Body of pancreas (tissue), 4 donors: ENCODE measurements at places on chromosomes 13 and 19.

- DNase-seq = no peak
- H3K4me1 ChIP-seq = peaks cover 7% of the 10 kb centered on the region
- H3K27ac ChIP-seq = no peak overlapping the region
- H3K36me3 ChIP-seq = no peaks in the 10 kb centered on the region
These were observed 124.2 kb downstream of the UQCRFS1 start for GRCh38 chr19:29088761-29089160.

DNA sequence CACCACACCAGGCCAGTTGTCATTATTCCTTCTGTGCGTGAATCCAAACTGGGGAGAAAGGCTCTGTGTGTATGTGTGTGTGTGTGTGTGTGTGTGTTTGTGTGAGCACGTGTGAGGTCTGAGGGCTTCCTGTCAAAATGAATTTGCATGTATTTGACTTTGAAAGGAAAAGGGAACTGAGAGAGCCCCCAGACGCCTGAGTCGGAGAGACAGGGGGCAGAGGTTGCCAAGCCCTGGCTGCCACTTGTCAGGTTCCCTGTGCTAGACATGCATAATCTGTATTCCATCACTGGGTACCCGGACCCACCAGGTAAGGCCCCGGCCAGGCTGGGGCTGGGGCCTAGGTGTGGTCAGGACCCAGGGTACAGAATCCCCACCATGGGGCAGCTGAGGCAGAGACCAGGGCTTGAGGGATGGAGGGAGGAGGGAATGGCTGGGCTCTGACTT is at the start of gene CLEC17A:
TSS of gene CLEC17A (plus strand) at position 191 of the 447 bp plus-strand sequence. CDS start at position 268, 77 bp downstream.
- no peak within 1 kb of the TSS for H3K27ac ChIP-seq
- H3K27me3 ChIP-seq = no peaks in the 10 kb centered on the region
- no peak for DNase-seq
- H3K4me1 ChIP-seq = no peaks in the 10 kb centered on the region
- no peaks in the 10 kb centered on the region for H3K36me3 ChIP-seq
- no peak within 1 kb of the TSS for H3K4me3 ChIP-seq

DNA sequence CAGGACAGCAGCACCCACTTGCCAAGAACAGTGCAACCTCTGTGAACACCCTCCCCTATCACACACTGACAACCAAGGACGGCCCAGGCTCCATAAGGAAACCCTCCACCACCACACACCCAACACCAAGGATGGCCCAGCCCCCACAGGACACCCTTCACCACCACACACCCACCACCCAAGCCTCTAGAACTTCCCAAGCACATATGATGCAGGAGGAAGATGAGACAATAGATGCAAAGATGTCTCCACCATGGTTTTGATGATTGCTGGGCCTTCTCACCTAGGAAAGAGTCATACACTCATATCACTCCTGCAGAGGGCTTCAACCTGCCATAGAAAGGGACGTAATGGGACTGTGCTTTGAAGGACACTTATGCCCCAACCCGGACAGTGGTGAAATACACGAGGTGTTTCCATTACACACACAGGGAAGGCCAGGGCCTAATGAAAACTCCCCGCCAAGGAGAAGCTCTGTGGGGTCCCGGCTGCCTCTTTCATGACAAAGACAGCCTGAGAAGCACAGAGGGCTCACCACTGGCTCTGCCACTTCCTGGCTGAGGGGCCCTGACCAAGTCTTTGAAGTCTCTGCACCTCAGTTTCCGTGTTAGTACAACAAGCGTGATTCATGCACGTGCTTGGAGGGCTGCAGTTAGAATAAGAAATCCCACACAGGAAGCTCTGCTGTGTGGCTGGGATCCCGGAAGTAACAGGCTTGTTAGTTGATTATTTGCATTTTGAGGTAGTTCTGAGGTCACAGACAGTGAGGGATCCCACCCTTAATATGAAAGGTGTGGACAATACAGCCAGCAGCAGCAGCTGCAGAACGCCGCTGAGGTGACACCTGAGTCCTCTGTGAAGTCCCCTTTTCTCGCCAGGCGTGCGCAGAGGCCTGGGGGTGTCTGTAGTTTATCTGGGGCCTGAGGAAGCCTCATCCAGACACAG is 61.9 kb upstream of the ATP12A start:
- no peaks in the 10 kb centered on the region for H3K4me1 ChIP-seq
- H3K4me3 ChIP-seq = no peak overlapping the region
- no peak for DNase-seq
- H3K27ac ChIP-seq = no peak overlapping the region
- H3K27me3 ChIP-seq = no peaks in the 10 kb centered on the region

- H3K27me3 ChIP-seq = no peaks in the 10 kb centered on the region
- no peak overlapping the region for H3K4me3 ChIP-seq
- no peaks in the 10 kb centered on the region for H3K36me3 ChIP-seq
- no peak for DNase-seq
These were observed 8.7 kb downstream of the MAP2K2 start for GRCh38 chr19:4115050-4115817.

DNA sequence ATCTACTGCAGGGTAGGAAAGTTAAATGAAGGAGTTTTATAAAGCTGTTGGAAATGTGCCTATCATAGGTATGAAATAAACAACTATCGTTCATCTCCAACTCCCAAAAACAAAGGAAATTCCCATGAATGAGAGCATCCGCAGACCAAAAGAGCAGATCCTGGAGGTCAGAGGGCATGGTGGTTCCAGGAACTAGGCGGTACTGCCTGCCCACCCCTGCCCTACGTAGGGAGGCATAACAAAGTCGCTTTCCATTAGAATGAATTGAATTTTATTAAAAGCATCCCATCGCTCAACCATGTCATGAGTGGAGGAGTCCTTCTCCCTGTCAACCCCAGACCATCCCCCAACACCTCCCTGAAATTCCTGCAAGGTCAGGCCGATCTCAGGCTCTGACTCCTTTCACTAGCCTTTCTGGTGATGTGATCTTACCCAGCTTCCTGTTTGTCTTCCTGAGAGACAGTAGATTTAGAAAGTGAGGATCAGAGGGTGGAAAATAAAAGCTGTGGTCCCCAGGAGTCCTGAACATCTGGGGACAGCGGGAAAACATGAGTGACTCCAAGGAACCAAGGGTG is at the start of gene CLEC4M:
TSS of gene CLEC4M (plus strand) at position 525 of the 575 bp plus-strand sequence. CDS start at position 549, 24 bp downstream.
- H3K27ac ChIP-seq = no peak within 1 kb of the TSS
- no peaks in the 10 kb centered on the region for H3K36me3 ChIP-seq
- no peak for DNase-seq

- no peak overlapping the region for H3K4me3 ChIP-seq
- H3K27ac ChIP-seq = peak overlapping the region; percentile 90
- H3K36me3 ChIP-seq = no peaks in the 10 kb centered on the region
- no peaks in the 10 kb centered on the region for H3K27me3 ChIP-seq
- peaks cover 48% of the 10 kb centered on the region for H3K4me1 ChIP-seq
- peak; percentile 65 for DNase-seq
These were observed 4.7 kb downstream of the PRR36 start for GRCh38 chr19:7869453-7869909.

- DNase-seq = no peak
- no peaks in the 10 kb centered on the region for H3K36me3 ChIP-seq
- H3K4me3 ChIP-seq = no peak overlapping the region
- H3K27me3 ChIP-seq = no peaks in the 10 kb centered on the region
- H3K4me1 ChIP-seq = peaks cover 5% of the 10 kb centered on the region
These were observed 2.8 kb downstream of the SEMA6B start for GRCh38 chr19:4556597-4557127.

DNA sequence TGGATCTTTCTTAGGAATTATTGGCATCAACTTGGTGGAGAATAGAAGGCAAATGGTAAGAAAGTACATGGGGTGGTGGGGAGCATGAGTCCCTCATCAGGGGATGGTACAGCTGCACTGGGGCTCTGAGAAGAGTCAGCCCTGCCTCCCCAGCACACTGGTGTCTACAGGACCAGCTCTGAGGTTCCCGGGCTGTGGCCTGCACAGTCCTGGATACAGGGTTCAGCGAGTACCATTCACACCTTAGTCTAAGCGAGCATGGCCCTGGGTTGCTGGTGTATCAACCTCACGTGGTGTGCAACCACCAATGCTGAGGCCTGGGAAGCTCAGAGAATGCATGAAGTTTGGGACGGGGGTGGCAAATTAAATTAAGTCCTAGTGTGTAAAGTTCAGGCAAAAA is 10.1 kb downstream of the TMEM255B start:
- DNase-seq = no peak
- no peak overlapping the region for H3K4me3 ChIP-seq
- H3K27me3 ChIP-seq = no peaks in the 10 kb centered on the region
- H3K27ac ChIP-seq = no peak overlapping the region
- H3K36me3 ChIP-seq = no peaks in the 10 kb centered on the region

GRCh38 chr13:89372193-89372592 is 1701.0 kb downstream of the SLITRK5 start:
- no peak overlapping the region for H3K27ac ChIP-seq
- H3K4me3 ChIP-seq = no peak overlapping the region
- H3K36me3 ChIP-seq = no peaks in the 10 kb centered on the region
- H3K27me3 ChIP-seq = no peaks in the 10 kb centered on the region
- H3K4me1 ChIP-seq = no peaks in the 10 kb centered on the region

- H3K4me3 ChIP-seq = no peak overlapping the region
- no peak overlapping the region for H3K27ac ChIP-seq
- H3K27me3 ChIP-seq = no peaks in the 10 kb centered on the region
- H3K36me3 ChIP-seq = peaks cover 31% of the 10 kb centered on the region
These were observed 26.0 kb downstream of the LAMP1 start for GRCh38 chr13:113322890-113323651.

DNA sequence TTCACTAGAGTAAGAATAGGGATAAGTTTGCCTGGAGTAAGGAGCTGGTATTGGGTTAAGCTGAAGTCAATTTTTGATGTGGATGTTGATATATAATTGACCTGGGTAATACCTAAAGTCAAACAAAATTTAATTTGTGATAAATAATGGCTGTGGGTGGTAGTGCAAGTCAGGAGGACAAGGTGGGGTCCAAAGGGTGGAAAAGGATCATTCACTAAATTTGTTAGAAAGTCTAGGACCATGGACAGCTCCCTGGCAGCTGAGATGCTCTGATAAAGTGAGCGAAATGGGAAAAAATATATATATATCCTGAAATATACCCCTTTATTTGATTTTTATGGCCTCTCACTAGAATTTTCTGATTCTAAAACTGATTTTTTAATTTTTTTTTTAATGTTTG is 463.5 kb downstream of the GPC6 start:
- no peaks in the 10 kb centered on the region for H3K36me3 ChIP-seq
- H3K4me3 ChIP-seq = no peak overlapping the region
- no peaks in the 10 kb centered on the region for H3K4me1 ChIP-seq
- no peaks in the 10 kb centered on the region for H3K27me3 ChIP-seq
- no peak overlapping the region for H3K27ac ChIP-seq

- H3K4me1 ChIP-seq = no peaks in the 10 kb centered on the region
- no peak overlapping the region for H3K4me3 ChIP-seq
- DNase-seq = no peak
- H3K36me3 ChIP-seq = no peaks in the 10 kb centered on the region
- H3K27ac ChIP-seq = no peak overlapping the region
These were observed 99.5 kb upstream of the TMTC4 start for GRCh38 chr13:100773923-100774663.

GRCh38 chr19:52786078-52786463 is 520 bp downstream of the ZNF600 start:
- DNase-seq = peak; percentile 11
- peak overlapping the region; percentile 52 for H3K27ac ChIP-seq
- no peaks in the 10 kb centered on the region for H3K36me3 ChIP-seq
- no peaks in the 10 kb centered on the region for H3K27me3 ChIP-seq
- H3K4me1 ChIP-seq = peaks cover 15% of the 10 kb centered on the region
- H3K4me3 ChIP-seq = peak overlapping the region; percentile 95

- no peaks in the 10 kb centered on the region for H3K4me1 ChIP-seq
- DNase-seq = no peak
- H3K36me3 ChIP-seq = no peaks in the 10 kb centered on the region
- no peaks in the 10 kb centered on the region for H3K27me3 ChIP-seq
- no peak overlapping the region for H3K4me3 ChIP-seq
These were observed 21.4 kb downstream of the LCP1 start for GRCh38 chr13:46160471-46161066.

GRCh38 chr19:46049597-46049996 is 8.8 kb upstream of the IGFL4 start:
- no peak overlapping the region for H3K4me3 ChIP-seq
- H3K4me1 ChIP-seq = no peaks in the 10 kb centered on the region
- no peaks in the 10 kb centered on the region for H3K27me3 ChIP-seq
- no peak for DNase-seq
- H3K36me3 ChIP-seq = no peaks in the 10 kb centered on the region

DNA sequence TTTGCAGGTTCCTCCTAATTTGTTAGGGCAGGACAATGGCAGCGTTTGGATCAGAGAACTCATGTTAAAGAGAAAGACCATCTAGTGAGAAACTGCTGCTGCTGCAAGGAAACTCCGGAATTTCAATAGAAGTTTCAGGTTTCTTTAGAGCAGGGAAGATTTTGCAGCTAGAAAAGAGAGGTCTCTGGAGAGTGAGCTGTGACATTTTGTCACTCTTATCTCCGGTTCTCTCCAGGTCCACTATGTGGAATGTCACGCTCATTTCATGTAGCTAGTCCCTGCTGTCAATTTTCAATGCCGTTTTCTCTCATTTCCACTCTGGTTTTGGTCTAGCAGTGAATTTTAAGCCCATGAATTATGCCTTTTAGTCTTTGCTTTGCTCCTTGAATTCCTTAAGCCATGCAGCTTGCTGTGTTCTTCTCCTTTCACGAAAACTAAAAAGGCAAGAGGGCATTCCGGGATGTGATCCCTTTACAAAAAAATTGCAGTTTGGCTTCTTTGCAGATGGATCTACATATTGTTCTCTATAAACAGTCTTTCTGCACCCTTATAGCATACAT is 46.7 kb upstream of the POSTN start:
- H3K27me3 ChIP-seq = no peaks in the 10 kb centered on the region
- no peak overlapping the region for H3K27ac ChIP-seq
- no peaks in the 10 kb centered on the region for H3K36me3 ChIP-seq
- DNase-seq = no peak
- no peak overlapping the region for H3K4me3 ChIP-seq
- H3K4me1 ChIP-seq = peaks cover 7% of the 10 kb centered on the region

DNA sequence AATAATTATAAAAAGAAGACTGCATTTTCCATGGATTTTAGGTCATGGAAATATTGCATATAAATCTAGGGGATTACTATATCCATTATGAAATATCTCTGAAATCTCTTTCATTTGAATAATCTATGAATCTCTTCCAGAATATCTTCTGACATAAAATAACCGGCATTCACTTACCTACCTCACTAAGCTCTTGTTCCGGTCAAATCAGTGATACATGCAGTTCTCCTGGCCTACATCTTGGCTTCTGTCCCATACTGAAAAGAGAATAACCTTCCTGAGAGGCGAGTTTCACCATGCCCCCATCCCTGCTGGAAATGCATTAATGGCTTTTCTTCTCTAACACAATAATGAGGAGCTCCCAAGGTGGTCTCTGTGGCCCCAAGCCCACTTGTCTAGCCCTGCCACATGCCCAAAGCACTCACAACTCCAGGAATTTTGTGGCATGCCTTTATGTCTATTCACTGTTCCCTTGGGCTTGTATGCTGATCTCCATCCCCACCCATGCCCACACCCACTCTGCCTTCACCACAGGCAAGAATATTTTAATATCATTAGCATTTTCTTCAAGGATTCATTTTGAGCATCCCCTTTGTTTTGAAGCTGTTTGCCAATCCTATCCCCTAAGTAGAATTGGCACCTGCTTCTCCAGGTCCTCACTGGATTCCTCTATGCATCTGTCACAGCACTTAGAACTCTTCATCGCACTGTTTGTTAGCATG is 401.6 kb downstream of the COG6 start:
- H3K4me1 ChIP-seq = peaks cover 49% of the 10 kb centered on the region
- H3K4me3 ChIP-seq = no peak overlapping the region
- H3K36me3 ChIP-seq = no peaks in the 10 kb centered on the region
- DNase-seq = no peak
- H3K27me3 ChIP-seq = no peaks in the 10 kb centered on the region
- H3K27ac ChIP-seq = no peak overlapping the region
